Panc1 (cell line): ENCODE measurements at places on chromosomes 2 and 18.

GRCh38 chr2:28958689-28959088, 22.4 kb upstream of the TOGARAM2 start:
- peak; percentile 59 for DNase-seq
- H3K4me3 ChIP-seq = no peak overlapping the region
- no peaks in the 10 kb centered on the region for H3K27me3 ChIP-seq
- no peaks in the 10 kb centered on the region for H3K36me3 ChIP-seq

- no peak overlapping the region for H3K4me3 ChIP-seq
- H3K36me3 ChIP-seq = no peaks in the 10 kb centered on the region
- no peak overlapping the region for H3K27ac ChIP-seq
- no peaks in the 10 kb centered on the region for H3K27me3 ChIP-seq
Observed at GRCh38 chr18:48521723-48522122, 17.1 kb upstream of the CTIF start.

GRCh38 chr18:7304061-7304370, 73.1 kb downstream of the LRRC30 start:
- no peak for DNase-seq
- no peaks in the 10 kb centered on the region for H3K4me1 ChIP-seq
- no peaks in the 10 kb centered on the region for H3K27me3 ChIP-seq
- H3K4me3 ChIP-seq = no peak overlapping the region
- H3K36me3 ChIP-seq = no peaks in the 10 kb centered on the region

DNA sequence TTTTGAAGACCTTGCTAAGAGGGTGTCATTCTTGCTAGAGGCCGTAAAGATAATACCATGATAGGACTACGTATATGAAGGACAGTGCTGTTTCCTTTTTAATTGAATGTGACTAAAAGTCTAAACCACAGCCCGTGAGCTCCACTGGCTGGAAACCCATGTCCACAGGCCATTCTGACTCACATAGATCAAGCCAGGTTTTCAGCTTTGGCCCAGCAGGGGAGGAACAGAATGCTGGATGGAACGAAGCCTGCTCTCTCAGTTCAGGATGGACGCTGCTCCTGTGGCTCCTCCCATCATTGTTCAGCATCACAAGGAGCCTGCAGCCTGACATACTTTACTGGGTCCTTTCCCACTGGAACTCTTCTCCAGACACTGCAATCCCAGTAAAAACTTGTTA, 47.6 kb downstream of the ALPK2 start:
- DNase-seq = no peak
- H3K4me3 ChIP-seq = no peak overlapping the region
- no peaks in the 10 kb centered on the region for H3K27me3 ChIP-seq

DNA sequence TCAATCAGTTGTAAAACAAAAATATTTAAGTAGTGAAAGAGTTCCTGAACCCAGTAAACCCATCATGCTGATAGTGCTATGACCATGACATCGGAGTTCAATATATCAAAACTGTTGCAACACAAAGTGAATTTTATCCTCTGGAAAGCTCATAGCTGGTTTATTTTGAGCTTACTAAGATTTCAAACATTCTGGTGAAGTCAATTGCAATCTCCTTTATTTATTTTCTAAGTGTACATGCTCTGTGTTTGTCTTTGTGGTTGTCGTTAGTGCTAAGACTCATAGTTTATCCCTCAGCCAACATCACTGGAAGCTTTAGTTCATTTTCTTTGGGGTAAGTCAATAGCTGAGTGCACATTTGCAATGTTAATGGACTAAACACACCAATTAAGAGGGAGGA, 91.9 kb downstream of the QPCT start:
- H3K4me1 ChIP-seq = no peaks in the 10 kb centered on the region
- H3K36me3 ChIP-seq = no peaks in the 10 kb centered on the region
- no peak for DNase-seq

DNA sequence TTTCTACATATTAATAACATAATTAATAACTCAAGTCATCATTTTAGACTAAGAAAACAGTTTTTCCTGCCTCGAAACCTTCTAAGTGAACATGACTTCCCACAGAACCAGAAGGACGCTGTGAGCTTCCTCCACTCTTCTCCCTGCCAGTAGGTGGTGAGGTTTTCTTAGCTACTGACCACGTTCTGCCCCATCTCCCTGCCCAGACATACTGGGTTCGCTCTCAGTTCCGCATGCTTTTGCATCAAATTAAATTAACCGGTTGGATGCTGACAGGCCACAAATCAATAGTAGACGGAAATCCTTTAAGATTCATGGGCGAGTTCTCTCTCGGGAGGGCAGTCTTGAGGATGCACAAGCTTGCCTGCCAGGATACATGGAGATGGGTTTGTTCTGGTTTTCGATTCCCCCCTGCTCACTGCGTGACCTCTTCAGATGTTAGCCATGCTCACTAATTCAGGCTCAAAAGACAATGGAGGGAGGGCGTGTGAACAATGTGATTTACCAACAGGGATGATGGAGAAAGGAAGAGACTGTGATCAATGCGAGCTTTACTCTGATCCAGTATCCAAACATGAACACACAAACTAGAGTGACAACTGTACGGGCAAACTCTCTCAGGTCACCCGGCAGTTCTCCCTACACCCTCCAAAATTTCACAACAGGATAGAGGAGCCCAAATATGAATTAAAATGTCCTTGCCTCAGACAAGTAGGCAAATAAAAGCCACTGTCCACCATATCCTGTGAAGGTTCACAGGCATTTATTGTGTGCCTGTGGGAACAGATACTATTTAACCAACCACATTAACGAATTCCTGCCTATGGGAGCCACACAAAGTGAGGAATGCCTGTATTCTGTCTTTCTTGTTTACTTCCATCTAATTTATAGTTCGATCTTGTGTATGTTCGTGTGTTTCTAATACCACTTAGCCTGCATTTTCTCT, 375.7 kb downstream of the EIPR1 start:
- H3K4me1 ChIP-seq = no peaks in the 10 kb centered on the region
- H3K36me3 ChIP-seq = no peaks in the 10 kb centered on the region
- DNase-seq = peak; percentile 1
- peaks cover 13% of the 10 kb centered on the region for H3K27me3 ChIP-seq

DNA sequence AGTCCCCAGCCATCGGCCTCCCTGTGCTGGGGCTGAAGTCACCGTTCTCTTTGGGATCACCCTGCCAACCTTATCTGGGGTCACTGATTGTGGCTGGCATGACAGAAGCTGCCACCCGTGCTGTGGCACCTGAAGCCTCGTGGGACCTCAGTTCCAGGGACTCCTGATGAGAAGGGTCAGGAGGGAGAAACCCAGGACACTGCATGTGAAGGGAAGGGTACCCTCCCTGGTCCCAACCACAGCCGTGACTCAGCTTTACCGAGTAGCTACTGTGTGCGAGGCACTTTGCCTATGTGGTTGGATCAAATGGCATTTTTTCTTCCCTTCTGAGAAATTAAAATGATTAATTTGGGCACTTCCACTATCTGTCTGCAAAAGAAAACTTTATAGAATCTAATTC, 64.4 kb downstream of the SP110 start:
- no peaks in the 10 kb centered on the region for H3K36me3 ChIP-seq
- no peak for DNase-seq
- no peak overlapping the region for H3K27ac ChIP-seq
- H3K4me1 ChIP-seq = no peaks in the 10 kb centered on the region

DNA sequence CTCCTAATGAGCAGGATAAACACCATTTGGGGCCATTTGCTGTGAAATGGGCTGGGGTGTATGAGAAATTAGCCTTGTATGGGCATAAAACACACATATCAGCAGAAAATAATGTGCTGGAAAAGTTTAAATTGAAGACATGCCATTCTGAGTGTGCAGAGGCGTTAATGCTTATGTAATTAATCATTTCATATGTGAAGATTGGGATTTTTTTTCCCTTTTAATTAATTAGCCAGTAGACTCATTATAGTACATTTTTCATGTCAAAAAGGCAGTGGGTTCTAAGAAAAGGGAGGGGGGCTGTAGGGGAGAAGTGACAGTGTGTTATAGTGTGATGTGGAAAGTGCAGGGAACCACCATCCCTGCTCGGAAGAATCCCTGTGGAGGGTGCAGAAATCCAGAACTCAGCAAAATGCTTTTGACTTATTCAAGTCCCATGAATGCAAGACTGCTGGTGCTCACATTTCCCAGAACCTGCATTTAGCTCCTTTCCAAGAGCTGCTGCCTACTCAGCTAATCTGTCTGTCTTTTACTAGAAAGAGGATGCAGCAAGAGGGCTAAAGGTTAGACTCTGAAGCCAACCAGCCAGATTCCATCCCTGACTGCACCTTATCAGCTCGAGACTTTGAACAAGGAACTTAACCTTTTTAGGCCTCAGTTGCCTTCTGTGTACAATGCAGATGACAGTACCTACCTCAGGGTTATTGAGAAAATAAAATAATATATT, 11.6 kb upstream of the COX7A2L start:
- no peak overlapping the region for H3K27ac ChIP-seq
- H3K4me3 ChIP-seq = no peak overlapping the region
- no peak for DNase-seq
- H3K27me3 ChIP-seq = no peaks in the 10 kb centered on the region
- no peaks in the 10 kb centered on the region for H3K36me3 ChIP-seq

GRCh38 chr18:48889115-48889941, 61.4 kb downstream of the SMAD7 start:
- DNase-seq = no peak
- no peaks in the 10 kb centered on the region for H3K36me3 ChIP-seq
- H3K27me3 ChIP-seq = no peaks in the 10 kb centered on the region
- no peak overlapping the region for H3K27ac ChIP-seq
- peaks cover 3% of the 10 kb centered on the region; the same call in 1 of the 2 replicates for H3K4me1 ChIP-seq
- no peak overlapping the region for H3K4me3 ChIP-seq

GRCh38 chr2:219298759-219299371, 10.3 kb downstream of the PTPRN start:
- peaks cover 1% of the 10 kb centered on the region; the same call in 1 of the 2 replicates for H3K27me3 ChIP-seq
- H3K4me1 ChIP-seq = peaks cover 4% of the 10 kb centered on the region; the same call in 1 of the 2 replicates
- peak; percentile 69 for DNase-seq
- no peak overlapping the region for H3K27ac ChIP-seq
- no peaks in the 10 kb centered on the region for H3K36me3 ChIP-seq

- DNase-seq = peak; percentile 24
- H3K27ac ChIP-seq = no peak overlapping the region
- H3K4me1 ChIP-seq = no peaks in the 10 kb centered on the region
- no peak overlapping the region for H3K4me3 ChIP-seq
Observed at GRCh38 chr18:31819106-31819924, 58.6 kb upstream of the SLC25A52 start.

GRCh38 chr2:240983996-240984498, 14.4 kb upstream of the SNED1 start:
- no peaks in the 10 kb centered on the region for H3K27me3 ChIP-seq
- no peak overlapping the region for H3K27ac ChIP-seq
- peaks cover 14% of the 10 kb centered on the region for H3K4me1 ChIP-seq
- DNase-seq = no peak
- no peaks in the 10 kb centered on the region for H3K36me3 ChIP-seq
- H3K4me3 ChIP-seq = no peak overlapping the region

DNA sequence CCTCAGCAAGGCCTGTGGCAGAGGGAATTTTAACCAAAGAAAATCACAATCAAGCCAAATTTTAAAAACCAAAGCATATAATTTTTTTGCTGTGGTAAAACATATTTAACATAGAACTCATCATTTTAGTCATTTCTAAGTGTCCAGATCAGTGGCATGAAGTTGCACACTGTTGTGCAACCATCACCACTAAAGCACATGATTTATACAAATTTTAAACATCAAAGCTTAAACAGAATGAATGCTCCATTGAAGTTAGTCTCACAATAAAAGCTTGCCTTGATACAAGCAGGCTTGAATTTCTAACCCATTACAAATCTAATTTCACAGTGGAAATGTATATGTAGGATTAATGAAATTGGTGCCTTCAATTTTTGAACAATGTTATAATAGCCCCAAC, 31.2 kb downstream of the FTCDNL1 start:
- no peak overlapping the region for H3K4me3 ChIP-seq
- H3K36me3 ChIP-seq = no peaks in the 10 kb centered on the region
- H3K27me3 ChIP-seq = no peaks in the 10 kb centered on the region
- H3K4me1 ChIP-seq = no peaks in the 10 kb centered on the region
- DNase-seq = no peak

DNA sequence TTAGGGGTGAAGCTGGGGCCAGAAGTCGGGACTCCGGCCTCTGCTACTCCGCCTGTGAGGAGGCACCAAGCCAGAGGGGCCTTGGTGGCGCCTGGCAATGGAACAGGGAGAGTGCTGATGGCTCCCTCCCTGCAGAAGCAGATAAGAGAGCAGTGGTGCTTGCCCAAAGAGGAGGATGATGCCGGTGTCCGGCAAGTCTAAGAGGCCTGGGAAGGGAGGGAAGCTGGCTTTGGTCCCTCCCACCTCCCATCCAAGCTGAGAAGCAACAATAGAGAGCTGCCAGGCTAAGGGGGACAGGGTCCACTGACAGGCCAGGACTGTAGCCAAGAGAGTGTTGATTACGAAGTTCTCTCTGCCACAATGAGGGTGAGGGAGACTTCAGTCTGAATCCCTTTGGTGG, 479.5 kb downstream of the TNS1 start:
- DNase-seq = no peak
- H3K4me3 ChIP-seq = no peak overlapping the region
- H3K4me1 ChIP-seq = no peaks in the 10 kb centered on the region
- H3K27me3 ChIP-seq = no peaks in the 10 kb centered on the region
- H3K27ac ChIP-seq = no peak overlapping the region

- H3K4me1 ChIP-seq = no peaks in the 10 kb centered on the region
- no peak overlapping the region for H3K4me3 ChIP-seq
- H3K36me3 ChIP-seq = no peaks in the 10 kb centered on the region
- no peaks in the 10 kb centered on the region for H3K27me3 ChIP-seq
Observed at GRCh38 chr2:223203971-223204929, 152.3 kb downstream of the KCNE4 start.

GRCh38 chr18:3827236-3827845, 377.4 kb downstream of the TGIF1 start:
- H3K27me3 ChIP-seq = no peaks in the 10 kb centered on the region
- DNase-seq = no peak
- H3K4me3 ChIP-seq = no peak overlapping the region
- H3K27ac ChIP-seq = no peak overlapping the region

GRCh38 chr2:85888020-85888683, 638 bp downstream of the ST3GAL5 start:
- peaks cover 17% of the 10 kb centered on the region for H3K4me1 ChIP-seq
- DNase-seq = no peak
- H3K36me3 ChIP-seq = no peaks in the 10 kb centered on the region
- H3K27me3 ChIP-seq = 0 out of 2 replicates have a peak, but pooled peaks cover 3% of the 10 kb centered on the region
- no peak overlapping the region for H3K27ac ChIP-seq
- peak overlapping the region; percentile 86 for H3K4me3 ChIP-seq

GRCh38 chr2:36490749-36491148, 107.2 kb downstream of the FEZ2 start:
- no peak overlapping the region for H3K4me3 ChIP-seq
- DNase-seq = no peak
- H3K27ac ChIP-seq = peak overlapping the region; percentile 98
